ENCODE measurements at places on chromosomes 6 and 20. TPM values are rescaled to one million over a fixed set of nuclear protein-coding genes. Genes with fewer than 3 reads are reported as not detected.

GRCh38 chr20:46568570-46569129 lies 18.2 kb upstream of the OCSTAMP start:
- no peaks in the 10 kb centered on the region for H3K36me3 ChIP-seq
- no peak overlapping the region for H3K4me3 ChIP-seq

GRCh38 chr6:38495518-38495917 lies 144.2 kb downstream of the BTBD9 start:
- H3K27ac ChIP-seq: no peak overlapping the region
- no peaks in the 10 kb centered on the region for H3K36me3 ChIP-seq
- H3K4me3 ChIP-seq: no peak overlapping the region
- no peaks in the 10 kb centered on the region for H3K27me3 ChIP-seq

DNA sequence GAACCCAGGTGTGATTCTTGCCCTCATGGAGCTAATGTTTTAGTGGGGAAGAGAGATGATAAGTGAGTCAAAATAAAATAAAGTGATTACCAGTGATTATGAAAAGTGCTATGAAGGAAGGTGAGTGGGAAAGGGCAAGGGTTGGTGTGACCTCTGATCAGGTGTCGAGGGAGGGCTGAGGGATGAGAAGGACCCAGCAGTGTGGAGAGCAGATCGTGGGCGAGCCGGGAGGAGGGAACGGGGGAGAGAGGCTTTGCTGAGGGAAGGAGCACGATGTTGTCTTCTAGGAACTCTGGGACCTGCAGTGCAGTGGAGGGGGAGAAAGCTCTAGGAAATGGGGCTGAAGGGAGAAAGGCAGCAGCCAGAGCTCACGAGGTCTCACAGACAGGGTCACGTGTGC lies 192.1 kb downstream of the TMEM242 start:
- H3K27ac ChIP-seq: no peak overlapping the region
- peaks cover 5% of the 10 kb centered on the region for H3K36me3 ChIP-seq
- no peak overlapping the region for H3K4me3 ChIP-seq

DNA sequence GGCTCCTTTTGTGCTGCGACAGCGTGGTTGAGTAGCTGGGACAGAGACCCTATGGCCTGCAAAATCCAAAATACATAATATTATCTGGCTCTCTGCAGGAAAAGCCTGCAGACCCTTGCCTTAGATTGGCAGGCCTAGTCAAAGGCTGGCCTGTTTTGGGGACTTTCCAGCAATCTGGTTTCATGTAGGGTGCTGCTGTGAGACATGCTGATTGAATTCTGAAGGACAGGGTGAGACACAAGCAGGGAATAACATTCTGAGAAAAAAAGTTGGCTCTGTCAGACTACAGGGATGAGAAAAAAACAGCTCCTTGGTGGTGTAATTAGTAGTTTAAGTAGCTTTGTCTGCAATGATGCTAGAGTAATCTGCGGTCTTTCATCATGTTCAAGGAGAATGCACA lies 402.7 kb upstream of the AGPAT4 start:
- no peak for DNase-seq
- no peak overlapping the region for H3K27ac ChIP-seq

The POU3F2 gene
- not detected for total RNA-seq

DNA sequence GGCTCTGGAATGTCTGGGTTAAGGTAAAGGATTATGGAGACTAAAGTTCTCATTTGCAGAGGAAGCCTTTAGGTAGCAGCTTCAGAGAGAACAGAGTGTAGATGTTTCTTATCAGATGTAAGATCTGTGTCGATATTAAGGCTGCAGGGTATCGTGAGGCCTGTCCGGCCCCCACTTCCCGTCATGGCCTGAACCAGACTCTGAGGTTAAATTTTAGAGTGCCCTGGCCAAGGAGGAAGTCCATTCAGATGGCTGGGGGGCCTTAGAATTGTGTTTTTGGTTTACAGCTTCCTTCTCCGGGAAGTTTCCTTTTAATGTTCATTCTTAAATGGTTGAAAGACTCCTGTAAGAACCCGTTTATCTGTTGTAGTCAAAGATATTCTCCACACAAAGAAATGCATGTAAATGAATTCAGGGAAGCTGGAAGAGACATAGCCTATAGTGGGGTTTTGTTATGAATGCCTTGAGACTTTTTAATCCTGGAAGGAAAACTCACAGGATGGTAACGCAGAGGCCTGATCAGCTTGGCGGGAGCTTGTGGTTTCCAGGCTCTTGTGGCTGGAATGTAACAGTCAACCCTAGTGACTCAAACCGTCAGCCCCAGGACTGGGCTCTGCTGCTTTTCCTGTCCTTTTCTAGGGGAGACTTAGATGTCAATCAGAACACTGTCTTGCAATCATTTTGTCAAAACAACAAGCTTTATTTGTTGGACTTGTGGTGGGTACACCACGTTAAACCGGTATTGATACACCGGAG lies 34.7 kb downstream of the KIF25 start:
- peaks cover 15% of the 10 kb centered on the region for H3K4me1 ChIP-seq
- H3K27me3 ChIP-seq: peaks cover 14% of the 10 kb centered on the region
- no peak overlapping the region for H3K4me3 ChIP-seq
- no peak for DNase-seq

DNA sequence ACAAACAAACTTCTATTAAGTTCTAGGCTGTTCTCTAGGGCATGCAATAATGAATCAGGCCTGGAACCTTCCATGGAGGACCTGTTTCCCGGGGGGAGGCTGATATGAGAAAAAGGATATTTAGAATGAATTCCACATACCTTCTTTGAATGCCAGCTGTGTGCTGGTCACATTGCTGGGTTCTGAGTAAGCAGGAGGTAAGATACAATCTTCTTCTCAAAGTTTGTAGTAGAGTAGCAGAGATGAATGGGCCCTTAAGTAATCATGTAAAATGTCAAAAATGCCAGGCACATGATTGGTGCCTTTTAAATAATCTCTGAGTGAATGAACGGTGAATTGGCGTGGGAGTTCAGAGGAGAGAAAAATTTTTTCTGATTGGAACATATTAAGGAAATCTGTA lies 47.4 kb downstream of the TGM2 start:
- peak overlapping the region; percentile 0 for H3K27ac ChIP-seq
- no peaks in the 10 kb centered on the region for H3K27me3 ChIP-seq
- H3K4me3 ChIP-seq: no peak overlapping the region
- peak; percentile 37 for DNase-seq

The SIGLEC1 gene
- total RNA-seq: not detected

DNA sequence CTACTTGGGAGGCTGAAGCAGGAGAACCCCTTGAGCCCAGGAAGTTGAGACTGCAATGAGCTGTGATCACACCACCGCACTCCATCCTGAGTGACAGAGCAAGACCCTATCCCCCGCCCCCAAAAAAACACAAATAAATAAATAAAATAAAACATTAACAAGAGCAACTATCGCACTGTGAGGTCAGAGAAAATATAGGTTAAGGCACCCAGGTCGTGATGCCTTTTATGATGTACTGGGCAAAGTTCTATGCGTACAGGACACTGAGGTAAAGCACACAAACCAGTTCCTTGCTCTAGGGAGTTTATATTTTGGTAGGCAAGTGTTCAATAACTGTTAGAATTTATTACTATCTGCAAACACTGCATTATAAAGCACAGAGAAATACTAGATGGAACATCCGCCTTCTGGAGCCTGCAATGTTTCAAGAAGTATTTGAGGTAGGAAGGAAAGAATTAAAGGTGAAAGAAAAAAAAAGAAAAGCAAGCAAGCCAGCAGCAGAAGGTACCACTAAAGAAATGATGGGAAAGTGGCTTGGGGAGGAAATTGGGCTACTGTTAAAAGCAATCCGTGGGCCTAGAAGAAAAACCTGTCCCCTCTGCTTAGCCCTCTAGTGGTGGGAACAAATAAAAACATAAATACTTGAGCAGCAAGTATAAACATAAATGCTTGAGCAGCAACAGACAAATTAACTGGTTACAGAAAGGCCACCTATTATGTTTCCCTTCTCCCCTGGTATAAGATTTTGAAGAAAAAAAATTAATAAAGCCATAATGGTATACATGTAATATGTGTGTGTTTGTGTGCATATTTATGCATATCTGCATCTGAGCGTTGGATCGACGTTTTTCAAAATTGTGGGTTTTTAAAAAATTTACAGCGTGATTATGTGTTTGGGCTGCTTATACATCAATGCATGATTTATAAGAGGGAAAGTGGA lies 128.0 kb downstream of the PHACTR1 start:
- H3K4me3 ChIP-seq: no peak overlapping the region
- no peaks in the 10 kb centered on the region for H3K36me3 ChIP-seq
- DNase-seq: no peak
- H3K4me1 ChIP-seq: peaks cover 4% of the 10 kb centered on the region
- H3K27ac ChIP-seq: no peak overlapping the region

DNA sequence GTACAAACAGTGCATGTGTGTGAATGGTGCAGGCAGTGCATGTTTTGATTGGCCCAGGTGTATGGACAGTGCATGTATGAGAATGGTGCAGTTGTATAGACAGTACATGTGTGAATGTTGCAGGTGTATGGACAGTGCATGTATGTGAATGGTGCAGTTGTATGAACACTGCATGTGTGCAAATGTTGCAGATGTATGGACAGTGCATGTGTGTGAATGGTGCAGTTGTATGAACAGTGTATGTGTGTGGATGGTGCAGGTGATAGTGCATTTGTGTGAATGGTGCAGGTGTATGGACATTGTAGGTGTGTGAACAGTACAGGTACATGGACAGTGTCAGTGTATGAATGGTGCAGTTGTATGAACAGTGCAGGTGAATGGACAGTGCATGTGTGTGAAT lies 4.0 kb upstream of the KLHL31 start:
- peaks cover 33% of the 10 kb centered on the region for H3K4me1 ChIP-seq
- DNase-seq: no peak
- H3K36me3 ChIP-seq: peaks cover 5% of the 10 kb centered on the region

The HNF4A gene
- total RNA-seq: 41.1 TPM

The PRL gene
- not detected for total RNA-seq

The FAM184A gene
- 8.6 TPM for total RNA-seq

DNA sequence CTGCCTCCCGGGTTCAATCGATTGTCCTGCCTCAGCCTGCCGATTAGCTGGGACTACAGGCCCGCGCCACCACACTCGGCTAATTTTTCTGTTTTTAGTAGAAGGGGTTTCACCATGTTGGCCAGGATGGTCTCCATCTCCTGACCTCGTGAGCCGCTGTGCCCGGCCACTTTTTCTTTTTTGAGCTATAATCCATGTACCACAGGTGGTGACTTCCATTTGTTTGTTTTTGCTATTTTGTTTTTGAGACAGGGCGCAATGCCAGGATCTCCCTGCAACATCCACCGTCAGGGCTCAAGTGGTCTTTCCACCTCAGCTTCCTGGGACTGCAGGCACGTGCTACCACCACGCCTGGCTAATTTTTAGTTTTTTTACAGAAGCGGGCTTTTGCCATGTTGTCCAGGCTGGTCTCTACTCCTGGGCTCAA lies 8.5 kb downstream of the HSPA1B start:
- H3K4me1 ChIP-seq: peaks cover 39% of the 10 kb centered on the region
- no peaks in the 10 kb centered on the region for H3K27me3 ChIP-seq
- peak overlapping the region; percentile 89 for H3K4me3 ChIP-seq
- peaks cover 100% of the 10 kb centered on the region for H3K36me3 ChIP-seq
- no peak for DNase-seq
- H3K27ac ChIP-seq: peak overlapping the region; percentile 99
